Erythroblast (primary cell): ENCODE measurements at places on chromosomes 6 and 20.
A peak's percentile ranks its signal among the peaks of the same experiment; 100 is the strongest.

DNA sequence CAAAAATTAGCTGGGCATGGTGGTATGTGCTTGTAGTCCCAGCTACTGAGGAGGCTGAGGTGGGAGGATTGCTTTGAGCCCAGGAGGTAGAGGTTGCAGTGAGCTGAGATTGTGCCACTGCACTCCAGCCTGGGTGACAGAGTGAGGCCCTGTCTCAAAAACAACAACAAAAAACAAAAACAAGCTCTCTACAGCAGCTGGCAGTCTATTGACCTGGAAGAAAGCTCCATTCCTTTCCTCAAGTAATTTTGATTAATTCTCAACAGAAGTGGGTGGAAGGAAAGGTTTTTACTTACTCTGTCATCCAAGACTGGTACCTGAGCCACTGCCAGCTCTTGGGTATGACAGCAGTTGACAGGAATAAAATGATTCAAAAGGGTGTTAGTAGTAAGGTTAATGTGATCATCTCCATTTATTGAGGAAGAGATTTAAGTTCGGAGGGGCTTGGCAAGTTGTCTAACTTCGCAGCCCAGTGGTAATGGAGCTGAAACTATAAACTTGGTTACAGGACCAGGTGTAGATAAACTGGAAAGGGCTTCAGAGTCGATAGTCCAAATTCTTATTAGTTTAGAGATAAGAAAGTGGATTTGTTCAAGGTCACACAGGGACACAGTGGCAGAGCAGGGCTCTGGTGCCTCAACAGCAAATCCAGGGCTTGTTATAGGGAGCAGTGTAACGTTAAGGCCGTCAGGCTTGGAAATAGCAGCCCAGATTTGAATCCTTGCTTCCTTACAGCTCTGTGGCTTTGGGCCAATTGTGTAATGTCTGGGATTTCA is 14.8 kb downstream of the SRSF3 start:
- no peak for DNase-seq

GRCh38 chr20:3672547-3673171 is 9.2 kb downstream of the ADAM33 start:
- DNase-seq = no peak

GRCh38 chr6:106525882-106526275 is 103.4 kb downstream of the RTN4IP1 start:
- DNase-seq = no peak

DNA sequence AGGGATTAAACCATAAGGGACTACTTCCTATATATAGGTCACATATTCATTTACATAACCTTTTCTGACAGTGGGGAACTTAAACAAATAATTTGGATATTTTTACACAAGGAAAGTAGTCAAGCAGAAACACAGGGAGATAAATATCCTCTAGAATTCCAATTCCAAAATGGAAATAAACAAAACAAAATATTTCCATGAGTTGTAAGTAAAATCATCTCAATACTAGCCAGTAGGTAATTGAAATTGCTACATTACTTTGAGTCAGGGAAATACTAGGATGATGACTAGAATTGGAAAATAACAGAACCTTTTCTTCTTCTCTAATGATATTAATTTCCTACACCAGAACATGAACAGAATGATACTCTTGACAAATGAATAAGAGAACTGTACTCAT is 1308.1 kb upstream of the GJE1 start:
- DNase-seq = no peak

- peak; percentile 56 for DNase-seq
Observed at GRCh38 chr20:25695532-25696370, 902 bp downstream of the ZNF337 start.

DNA sequence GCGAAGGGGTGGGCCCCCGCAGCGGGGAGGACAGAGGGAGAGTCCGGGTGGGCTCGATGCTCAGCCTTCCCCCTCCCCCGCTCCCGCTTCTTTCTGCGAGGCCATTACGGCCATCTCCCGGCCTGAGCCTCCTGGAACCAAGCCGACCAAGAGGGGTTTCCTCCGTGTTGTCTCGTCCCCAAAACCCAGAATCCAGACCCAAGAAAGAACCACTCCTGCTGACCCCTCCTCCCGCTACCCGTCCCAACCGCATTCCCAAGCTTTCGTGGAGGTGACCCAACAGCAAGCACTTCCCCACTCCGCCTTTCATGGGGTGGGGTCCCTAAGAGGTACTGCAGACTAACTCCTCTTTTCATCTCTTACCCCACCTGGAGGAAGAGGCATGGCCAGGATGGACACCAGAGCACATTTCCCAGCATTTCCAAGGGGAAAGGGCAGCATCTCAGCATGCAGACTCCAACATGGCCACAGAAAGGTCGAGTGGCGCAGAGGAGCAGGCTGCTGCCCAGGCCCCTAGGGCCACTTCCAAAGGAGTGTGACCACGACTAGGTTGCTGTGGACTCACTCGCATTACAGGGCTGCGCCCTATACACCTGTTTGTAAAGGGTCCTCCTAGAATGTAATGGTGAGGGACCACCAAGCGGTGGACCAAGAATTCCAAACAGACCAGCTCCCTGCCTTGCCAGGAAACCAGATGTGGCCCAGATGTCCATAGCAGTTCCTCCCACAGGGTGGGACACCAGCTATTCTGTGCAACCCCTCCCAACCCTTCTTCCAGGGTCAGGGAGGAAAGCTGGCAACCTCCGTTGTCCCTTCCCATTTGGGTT is 53.4 kb downstream of the MRPL14 start:
- DNase-seq = no peak

DNA sequence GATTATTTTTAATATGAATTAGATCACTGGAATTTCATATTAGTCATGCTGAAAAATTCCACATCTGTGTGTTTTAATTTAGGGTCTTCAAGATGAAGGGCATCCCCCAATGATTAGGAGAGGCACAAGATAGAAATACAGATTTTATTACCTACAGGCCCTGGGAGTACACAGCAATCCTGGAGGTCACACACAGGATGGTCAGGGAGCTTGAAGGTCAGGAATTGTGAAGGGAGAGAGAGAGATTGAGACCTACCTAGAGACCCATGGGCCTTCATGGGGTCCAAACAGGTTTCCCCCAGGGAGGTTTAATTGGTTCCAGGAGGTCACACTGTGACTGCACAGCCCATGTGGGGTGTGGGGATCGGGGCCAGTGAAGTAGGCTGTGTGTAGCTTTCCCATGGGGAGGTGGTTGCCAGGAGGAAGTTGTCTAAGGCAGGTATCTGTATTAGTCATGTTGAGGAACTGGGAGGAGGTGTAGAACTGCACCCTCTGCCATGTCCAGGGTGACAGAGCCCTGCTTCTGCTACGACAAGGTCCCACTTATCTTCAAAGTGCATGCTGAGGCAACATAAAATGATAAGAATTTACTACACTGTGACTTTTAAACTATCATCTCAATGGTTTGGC is 18.3 kb downstream of the SNX9 start:
- peak; percentile 95 for DNase-seq

DNA sequence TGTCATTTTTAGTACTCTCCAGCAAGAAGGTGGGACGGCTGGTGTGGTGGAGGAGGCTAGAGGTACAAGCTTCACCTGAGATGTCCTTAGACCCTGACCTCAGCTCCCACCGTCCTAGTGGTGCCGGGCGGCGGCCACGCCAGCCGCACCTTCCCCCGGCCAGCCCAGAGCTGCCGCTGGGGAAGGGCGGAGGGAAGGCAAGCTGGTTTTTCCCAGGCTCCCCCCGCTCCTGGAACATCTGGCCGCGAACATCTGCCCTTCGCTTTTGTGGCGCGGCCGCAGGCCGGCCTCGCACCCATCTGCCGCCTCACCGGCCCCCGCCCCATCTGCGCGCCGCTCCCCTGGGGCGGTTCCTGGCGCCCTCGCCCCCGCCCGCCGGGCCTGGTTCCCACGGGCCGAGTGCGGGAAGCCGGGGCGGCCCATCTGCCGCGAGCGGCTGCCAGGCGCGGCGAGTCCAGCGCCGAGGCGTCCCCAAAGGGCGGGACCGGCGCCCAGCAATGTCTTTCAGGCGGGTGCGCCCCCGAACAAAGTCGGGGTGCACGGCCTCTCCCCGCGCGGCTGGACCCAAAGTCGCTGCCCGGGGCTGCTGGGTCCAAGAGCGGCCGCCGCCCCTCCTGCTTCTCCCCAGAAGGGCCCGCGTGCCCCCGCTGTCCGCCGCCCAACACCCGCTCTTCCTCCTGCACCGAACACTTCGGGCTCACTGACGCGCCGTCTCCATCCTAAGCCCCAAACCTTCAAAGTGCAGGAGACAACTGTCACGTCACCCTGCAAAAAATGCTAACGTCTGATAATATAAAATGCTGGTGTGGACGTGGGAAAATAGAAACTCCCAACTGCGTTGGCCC is 17.3 kb upstream of the ID1 start:
- DNase-seq = peak; percentile 50

DNA sequence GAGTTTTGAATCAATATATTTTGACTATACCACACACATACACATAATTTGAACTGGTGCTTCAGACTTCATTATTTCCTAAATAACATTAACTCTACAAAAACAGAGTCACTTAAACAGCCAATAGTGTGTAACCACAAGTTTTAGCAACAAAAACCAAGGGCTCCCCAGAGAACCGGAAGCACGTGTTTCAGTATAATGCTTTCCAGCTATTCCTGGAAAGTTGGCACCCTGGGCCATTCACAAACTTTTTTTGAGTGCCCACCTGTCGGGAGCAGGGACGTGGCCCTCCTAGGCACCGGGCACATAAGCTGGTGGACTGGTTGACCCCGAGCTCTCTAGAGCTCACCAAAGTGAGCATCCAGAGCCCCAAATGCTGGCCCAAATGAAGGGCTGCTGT is 1.9 kb upstream of the SLC35D3 start:
- DNase-seq = no peak

DNA sequence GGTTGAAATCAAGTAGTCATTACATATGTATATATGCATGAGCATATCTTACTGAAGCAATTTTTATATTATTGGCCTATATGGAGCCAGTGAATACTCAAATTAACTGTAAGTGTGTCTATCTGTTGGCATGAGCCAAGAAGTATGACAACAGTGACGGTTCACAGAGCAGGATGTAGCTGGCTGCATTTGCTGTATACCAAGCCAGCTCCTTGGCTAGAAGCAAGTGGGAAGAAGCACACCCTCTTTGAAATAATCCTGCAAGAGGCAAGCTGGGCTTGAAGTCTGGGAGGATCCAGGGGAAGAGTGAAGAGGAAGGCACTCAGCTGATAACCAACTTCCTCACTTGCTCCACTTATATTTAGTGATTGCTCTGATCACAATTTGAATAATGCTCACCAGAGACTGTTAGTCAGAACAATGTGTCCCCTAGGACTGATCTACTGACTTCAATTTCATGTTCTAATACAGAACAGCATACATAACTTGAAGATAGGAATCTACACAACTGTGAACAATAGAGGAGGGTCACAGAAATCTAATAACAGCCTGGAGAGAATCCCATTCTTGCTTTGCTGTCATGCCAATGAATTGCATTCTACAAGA is 497.3 kb downstream of the PRKN start:
- DNase-seq = no peak

GRCh38 chr20:2697768-2698167 is 5.2 kb downstream of the EBF4 start:
- DNase-seq = no peak

DNA sequence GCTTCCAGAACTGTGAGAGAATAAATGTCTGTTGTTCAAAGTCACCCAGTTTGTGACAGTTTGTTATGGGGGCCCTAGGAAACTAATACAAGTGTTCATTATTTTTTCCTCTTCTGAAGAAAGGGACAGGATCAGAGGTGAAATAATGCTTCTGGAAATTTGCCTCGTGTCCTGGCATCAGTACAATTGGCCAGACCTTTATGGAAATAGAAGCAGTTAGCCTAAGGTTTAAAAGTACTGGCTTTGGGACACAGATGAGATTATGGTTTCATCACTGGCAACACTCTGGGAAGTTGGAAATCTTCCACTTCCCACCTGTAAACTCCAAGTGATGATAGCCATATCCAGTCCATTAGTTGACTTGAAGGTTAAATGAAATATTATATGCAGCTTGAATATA is 88.7 kb downstream of the PLCB1 start:
- no peak for DNase-seq

DNA sequence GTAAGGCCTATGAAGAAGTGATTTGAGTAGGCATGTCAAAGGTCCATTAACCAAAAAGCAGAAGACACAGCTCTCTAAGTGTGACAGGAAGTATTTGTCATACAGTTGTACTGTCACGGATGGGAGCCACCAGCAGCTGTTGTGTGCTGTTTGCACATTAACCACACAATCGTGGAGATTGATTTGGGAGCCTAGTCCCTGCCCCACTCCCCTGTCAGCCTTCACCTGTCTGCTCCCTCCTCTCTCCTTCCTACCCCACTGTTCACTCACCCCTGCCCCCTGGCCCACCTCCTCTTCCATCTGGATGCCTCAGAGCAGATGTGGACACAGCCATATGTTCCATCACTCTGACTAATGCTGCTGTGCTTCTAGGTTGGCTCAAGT is 124.7 kb upstream of the SPACA1 start:
- no peak for DNase-seq

GRCh38 chr6:4861564-4861963 is 85.4 kb downstream of the CDYL start:
- DNase-seq = no peak

DNA sequence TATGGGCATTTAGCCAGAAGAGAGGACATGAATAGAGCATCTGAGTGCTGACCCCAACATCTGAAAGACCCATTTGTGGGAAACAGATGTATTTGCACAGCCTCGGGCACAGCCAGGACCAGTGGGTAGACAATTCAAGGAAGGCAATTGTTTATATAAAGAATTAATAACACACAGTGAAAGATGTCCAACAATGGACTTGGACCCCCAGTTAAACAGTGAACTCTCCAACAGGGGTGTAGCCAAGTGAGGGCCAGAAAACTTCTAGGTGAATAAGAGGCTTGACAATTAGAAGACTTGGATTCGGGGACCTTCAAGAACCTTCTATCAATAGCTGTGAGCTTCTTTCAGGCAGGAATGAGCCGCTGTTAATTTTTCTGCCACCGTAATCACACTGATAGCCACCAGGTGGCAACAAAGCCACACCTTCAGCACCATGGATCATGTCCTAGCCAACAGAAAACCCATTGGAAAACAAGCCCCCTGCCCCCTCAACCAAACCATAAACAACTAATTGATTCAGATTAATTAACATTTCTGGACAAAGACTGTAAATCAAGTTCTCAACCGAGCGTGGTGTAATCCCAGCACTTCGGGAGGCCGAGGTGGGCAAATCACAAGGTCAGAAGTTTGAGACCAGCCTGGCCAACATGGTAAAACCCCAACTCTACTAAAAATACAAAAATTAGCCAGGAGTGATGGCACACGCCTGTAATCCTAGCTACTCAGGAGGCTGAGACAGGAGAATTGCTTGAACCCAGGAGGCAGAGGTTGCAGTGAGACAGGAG is 8.8 kb upstream of the SRSF6 start:
- DNase-seq = peak; percentile 68

GRCh38 chr6:125236536-125237327 is 65.0 kb downstream of the HDDC2 start:
- no peak for DNase-seq

- no peak for DNase-seq
Observed at GRCh38 chr20:57148263-57148662, 118.2 kb downstream of the BMP7 start.
